ENCODE measurements at places on chromosomes 1 and 21. TPM values are rescaled to one million over a fixed set of nuclear protein-coding genes. Genes with fewer than 3 reads are reported as not detected.
A peak's percentile ranks its signal among the peaks of the same experiment; 100 is the strongest.

The EFNA4 gene
- total RNA-seq = 5.3 TPM

The ZNF593 gene
- total RNA-seq = 19.4 TPM

The CR1L gene
- not detected for total RNA-seq

The KRTAP7-1 gene
- total RNA-seq = not detected

The LY9 gene
- 0.25 TPM for total RNA-seq

GRCh38 chr1:41978986-41979385, 60.3 kb upstream of the HIVEP3 start:
- DNase-seq = no peak

DNA sequence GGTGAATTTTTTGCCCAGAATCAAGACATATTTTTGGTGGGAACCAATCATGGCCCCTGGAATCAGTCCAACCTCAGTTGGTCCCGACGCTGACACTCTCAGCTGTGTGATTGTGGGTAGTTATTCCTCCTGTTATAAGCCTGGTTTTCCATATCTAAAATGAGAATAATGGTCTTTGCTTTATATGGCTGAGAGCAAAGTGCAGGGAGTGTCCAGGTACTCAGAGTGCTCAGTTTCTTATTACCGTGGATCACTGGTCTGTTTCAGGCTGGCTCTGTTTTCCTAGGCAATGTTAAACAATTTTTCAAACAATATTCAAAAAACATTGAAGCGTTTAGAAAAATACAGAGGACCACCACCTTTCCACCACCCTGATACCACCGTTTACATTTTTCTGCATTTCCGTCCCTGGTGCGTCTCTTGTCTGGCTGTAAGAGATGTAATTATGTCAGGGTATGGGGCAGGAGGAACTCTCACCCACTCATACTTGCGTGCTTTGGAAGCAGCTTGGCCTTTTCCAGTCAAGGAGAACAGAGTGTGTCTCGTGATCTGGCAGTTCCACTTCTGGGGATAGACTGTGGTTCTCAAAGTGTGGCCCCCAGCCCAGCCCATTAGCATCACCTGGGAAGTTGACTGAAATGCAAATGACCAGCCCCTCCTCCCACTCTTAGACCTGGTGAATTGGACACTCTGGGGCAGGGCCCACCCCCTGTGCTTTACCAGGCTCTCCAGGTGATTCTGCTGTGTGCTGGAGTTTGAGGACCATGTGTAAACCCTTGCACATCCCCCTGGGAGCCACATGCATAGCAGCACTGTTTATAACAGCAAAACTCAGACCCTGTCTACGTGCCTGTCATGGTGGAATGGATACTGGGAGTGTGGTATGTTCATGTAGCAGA, 6.8 kb downstream of the MX1 start:
- DNase-seq = no peak

DNA sequence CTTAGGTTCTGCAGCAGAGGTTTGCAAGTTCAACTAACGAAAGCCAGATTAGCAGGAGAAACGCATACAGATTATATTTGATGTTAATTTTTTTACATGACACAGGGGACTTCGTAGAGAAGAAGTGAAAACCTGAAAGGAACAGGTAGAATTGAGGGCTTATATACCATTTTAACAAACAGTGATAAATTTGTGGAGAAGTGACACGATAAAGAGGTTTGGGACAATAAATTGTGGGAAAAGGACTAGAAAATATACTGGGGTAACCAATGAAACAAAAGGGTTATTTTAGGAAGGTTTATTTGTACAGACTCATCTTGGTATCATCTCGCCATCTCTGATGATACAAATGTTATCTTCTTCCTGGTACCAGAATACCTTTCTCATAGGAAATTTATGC, 452.9 kb downstream of the SETD4 start:
- no peak for DNase-seq

GRCh38 chr1:24898152-24898908, 31.7 kb downstream of the RUNX3 start:
- peak; percentile 42 for DNase-seq

DNA sequence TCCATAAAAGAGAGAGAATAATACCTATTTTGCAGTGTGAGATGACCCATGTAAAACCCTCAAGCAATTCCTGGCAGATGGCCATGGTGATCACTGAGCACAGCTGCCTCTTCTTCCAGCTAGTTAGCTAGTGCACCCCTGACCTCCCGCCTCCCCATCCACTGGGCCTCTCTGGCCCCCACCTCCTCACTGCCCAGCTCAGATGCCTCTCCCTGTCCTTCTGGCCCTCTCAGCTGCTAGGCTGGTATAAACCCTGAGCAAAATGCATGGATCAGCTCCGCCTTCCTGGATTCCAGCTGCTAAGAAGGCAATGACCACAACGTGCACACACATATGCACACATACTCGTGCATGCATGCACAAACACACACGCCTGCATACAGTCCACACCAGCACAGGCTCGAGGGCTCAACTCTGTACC, 117.2 kb downstream of the DMRTB1 start:
- DNase-seq = no peak

DNA sequence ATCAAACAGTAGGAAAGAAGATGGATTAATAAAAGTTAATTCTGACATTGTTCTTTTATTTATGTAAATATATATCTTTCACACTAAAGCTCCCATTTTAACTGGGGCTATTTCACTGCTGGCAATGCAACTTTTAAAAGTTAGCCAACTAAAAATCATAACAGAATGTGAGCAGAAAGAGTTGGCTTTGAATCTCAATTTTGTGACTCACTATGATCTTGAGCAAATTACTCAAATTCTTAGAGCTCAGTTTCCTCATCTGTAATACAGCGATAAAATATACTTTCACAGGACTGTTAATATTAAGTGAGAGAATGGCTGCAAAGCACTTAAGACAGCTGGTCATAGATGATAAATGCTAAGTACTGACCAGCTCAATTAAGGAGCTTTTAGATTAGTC, 10.8 kb downstream of the EFCAB14 start:
- peak; percentile 33 for DNase-seq

- DNase-seq = peak; percentile 37
Observed at GRCh38 chr1:99469550-99469971, 176.4 kb upstream of the PALMD start.

- DNase-seq = no peak
Observed at GRCh38 chr1:169692756-169693460, 18.5 kb downstream of the SELL start.

DNA sequence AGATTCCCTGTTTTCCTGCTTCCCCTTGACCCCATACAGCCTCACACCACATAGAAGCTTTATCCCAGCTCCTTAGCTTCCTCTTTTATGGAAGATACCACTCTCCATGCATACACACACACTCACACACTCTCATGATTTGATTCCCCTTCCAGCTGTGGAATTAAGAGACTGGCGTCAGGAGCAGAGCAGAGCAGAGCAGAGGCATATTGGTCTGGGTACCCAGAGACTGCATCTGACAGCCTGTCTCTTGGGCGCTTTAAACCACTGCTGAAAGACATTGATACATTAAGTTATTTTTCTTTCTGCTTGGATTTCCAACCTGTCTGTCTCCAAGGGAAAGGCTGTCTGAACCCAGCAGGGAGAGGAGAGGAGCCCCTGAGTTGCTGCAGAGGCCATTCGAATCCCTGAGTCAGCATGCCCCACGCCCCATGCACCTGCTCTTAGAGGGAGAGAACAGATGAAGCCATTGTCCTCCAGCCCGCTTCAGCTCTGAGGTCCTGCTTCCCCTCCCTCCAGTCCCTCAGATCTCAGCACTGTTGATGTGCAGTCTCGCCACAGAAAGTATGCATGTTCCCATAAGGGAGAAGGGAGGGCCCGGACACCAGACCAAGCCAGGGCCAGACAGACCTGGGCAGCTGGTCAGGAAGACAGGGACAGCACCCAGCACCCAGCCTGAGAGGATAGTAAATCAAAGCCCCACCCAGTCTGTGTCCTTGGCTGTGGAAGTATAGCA, 66.7 kb upstream of the GJB5 start:
- DNase-seq = no peak

GRCh38 chr1:26645734-26646133, 50.1 kb upstream of the ARID1A start:
- no peak for DNase-seq

DNA sequence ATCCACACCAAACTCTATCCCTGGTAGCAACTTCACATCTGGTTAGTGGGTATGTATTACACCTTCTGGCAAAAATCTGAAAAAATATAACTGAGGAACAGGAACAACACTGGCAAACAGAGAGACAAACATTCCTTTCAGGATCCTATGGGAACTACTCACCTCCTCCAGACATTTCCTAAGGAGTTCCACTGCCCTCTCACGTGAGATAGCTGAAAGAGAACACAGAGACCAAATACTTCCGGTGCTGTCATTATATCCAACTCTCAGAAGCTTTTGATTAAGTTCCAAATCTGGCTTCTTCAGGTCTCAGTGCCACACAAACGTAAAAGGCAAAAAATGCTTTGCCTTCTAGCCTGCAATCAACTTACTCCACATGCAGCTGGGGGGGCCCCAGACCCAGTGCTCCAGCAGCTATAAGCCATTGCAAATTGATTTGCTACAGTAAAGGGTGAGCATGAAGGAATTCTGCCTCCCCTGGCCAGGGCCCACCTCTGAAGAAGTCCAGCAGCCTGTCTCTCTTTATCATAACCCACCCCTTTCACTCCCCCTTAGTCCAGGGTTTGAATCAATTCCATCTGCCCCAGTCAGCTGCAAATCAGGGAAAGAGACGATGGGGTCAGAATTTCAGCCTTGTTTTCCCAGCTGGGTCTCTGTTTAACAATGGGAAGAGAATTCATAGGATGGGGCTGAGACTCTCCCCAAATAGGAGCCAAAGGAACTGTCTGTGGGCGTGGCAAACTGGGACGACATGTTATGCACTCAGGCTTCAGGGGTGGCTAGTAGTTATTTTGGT, 32.2 kb downstream of the TFAP2E start:
- no peak for DNase-seq
